Germinal center (tissue), 1 donor: ENCODE measurements at places on chromosomes 2 and 18.

DNA sequence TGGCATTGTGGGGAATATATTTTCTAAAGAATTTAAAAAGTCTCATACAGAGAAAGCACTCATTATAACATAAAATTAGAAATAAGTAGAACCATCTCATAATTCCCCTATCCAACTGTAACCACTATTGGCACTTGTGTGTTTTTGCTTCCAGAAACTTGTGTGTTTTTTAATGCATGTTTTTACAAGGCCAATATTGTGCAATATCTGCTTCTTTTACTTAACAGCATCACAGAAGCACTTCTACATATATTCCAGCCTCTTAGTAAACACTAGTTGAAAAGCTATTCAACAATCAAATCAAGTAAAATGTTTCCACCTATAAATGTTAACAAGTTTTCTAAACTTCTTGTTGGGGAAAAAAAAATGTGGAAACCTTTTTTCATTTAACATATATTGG, 132.7 kb downstream of the LRP2 start:
- no peak for DNase-seq

DNA sequence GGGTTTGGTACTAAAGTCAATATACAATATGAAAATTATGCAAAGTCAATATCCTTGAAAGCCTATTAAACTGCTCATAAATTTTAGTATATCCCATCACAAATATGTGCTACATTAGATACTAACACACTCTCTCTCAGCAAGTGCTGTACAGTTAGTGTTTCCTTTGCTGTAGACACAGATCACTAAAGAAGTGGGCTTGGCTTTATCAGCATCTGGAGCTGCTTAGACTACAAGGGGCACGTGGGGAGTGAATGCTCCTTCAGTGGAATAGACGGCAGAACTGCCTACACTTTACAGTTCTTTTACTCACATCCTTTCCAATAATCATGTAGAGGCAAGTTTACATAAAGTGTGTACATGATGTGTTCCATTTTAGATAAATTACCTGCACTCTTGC, 26.0 kb upstream of the EFEMP1 start:
- no peak for DNase-seq

- no peak for DNase-seq
Observed at GRCh38 chr2:98793275-98793674, 62.3 kb upstream of the MGAT4A start.

GRCh38 chr18:63439334-63439733, 17.1 kb upstream of the VPS4B start:
- peak; percentile 47 for DNase-seq

- DNase-seq: peak; percentile 91
Observed at GRCh38 chr2:100247256-100248043, 74.9 kb downstream of the LONRF2 start.

DNA sequence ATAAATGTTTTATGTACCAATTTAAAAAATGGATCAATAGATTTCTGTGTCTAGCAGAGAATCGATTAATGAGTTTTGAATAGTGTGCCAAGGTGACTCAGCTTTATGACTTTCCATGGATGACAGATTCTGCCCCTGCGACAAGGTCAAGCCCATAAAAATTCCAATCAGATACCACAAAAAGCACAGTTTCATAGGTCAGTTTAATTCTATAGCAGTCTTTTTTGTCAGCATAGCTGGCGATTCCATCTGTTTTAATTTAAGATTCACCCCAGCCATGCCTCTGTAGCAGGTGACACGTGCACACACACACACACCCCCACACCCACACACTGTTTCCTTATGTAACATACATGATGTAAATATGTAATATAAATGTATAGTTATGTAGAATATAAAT, 28.9 kb downstream of the RAB31 start:
- DNase-seq: no peak

DNA sequence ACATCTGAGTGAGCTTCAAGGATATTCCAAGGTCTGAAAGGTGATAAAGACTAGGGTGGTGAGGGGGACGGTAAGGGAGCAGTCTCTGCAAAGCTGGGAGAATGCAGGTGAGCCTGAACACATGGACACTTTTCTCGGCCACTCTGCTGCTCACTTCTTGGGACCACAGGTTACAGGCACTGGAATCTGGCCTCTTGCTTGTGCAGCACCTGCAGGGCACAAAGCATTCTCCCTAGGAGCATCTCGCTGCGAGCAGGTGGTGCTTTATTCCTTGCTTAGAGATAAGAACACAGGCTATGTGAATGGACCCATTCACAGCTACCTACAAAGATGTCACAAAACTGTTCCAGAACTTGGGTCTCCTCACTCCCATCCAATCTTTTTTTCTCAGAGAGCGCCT, 153.2 kb downstream of the DDX1 start:
- no peak for DNase-seq

DNA sequence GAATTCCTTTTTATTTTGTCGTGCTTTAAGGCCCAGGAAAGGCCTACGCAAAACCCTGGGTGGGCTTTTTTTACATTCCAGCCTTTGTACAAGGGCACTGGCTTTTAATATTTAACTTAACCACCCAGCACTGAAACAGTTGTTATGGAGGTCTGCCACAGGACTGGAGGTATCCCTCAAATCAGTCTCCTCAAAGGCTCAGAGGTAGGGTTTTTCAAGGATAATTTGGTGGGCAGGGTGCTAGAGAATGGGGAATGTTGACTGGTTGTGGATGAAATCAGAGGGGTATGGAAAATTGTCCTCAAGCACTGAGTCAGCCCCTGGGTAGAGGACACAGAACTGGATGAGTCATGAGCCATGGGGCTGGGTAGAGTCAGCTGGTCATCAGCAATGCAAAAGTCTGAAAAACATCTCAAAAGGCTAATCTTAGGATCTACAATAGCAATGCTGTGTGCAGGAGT, 443.1 kb downstream of the THSD7B start:
- no peak for DNase-seq

DNA sequence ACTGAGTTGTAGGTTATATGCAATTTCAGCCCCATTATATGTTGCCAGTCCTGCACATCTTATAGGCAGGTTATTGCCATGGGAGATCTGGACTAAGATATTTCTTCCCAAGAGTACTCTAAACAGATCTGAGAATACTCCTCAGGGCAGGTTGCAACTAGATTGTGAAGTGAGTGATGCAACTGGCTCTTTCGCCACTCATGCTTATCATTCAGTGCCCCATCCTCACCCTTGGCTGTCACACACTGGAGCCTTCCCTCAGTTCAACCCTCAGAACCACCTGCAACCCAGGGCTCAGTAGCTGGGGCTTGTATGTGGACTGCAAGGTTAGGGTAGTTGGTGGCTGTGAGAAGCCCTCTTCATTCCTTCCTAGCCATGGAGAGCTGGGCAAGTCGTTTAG, 14.1 kb downstream of the MERTK start:
- DNase-seq: no peak

DNA sequence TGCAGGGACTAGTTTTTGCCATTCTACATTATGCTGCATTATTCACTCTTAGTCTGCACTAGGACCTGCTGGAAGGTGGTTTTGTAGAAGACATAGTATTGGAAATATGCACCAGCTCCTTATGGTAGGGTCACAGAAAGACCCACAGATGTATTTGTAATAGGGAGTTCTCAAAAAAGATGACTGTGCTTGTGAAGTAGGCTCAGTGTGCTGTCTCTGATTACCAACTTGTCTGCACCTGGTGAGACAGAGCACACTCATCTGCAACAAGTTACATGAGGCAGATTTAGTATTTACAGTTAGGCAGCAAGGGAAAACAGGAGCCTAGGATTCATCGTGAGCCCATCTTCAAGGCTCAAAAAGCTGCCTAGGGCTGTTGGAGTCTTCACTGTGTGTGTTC, 29.4 kb downstream of the RHBDD1 start:
- DNase-seq: no peak

DNA sequence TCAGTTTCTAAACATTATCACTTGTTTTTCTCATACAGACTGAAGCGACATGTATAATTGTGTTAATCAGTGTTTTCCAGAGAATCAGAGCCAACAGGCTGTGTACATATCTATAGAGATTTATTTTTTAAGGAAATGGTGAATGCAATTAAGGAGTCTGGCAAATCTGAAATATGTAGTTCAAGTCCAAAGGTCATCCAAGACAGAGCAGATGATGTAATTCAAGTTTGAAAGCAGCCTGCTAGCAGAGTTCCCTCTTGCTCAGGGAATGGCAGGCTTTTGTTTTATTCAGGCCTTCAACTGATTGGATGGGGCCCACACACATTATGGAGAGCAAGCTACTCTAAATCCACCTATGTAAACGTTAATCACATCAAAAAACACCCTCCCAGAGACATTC, 282.6 kb downstream of the CBLN2 start:
- no peak for DNase-seq
